Activated naive CD8-positive, alpha-beta T cell treated with anti-CD3 and anti-CD28 coated beads for 36 hours (primary cell): ENCODE measurements at places on chromosomes 4 and X.

- H3K27ac ChIP-seq = no peak overlapping the region
- H3K27me3 ChIP-seq = no peaks in the 10 kb centered on the region
- no peak for DNase-seq
- peaks cover 16% of the 10 kb centered on the region for H3K4me1 ChIP-seq
- no peak overlapping the region for H3K4me3 ChIP-seq
Measured at GRCh38 chr4:83556816-83557215, 20.9 kb downstream of the GPAT3 start.

DNA sequence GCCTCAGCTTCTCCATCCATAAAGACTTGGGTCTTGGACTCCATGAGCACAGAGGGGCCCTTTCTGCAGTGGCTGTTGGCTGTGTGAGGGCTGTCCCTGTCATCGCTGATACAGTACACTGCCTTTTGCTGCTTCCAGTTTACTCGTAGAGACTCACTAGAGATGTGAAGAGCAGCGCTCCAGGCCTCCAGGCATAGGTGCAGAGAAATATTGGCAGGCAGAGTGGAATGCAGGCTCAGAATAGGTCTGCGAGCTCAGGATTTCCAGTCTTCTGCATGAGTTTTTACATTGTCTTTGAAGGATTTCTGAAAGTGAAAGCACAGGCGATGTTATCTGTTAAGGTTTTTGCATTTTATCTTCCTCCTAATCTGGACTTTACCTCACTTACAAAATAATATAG is 97.4 kb downstream of the AASDH start:
- no peaks in the 10 kb centered on the region for H3K27me3 ChIP-seq
- H3K36me3 ChIP-seq = no peaks in the 10 kb centered on the region
- no peak overlapping the region for H3K27ac ChIP-seq
- peaks cover 7% of the 10 kb centered on the region for H3K4me1 ChIP-seq
- DNase-seq = no peak
- H3K4me3 ChIP-seq = no peak overlapping the region

- no peaks in the 10 kb centered on the region for H3K27me3 ChIP-seq
- H3K4me1 ChIP-seq = no peaks in the 10 kb centered on the region
- no peak overlapping the region for H3K4me3 ChIP-seq
- H3K27ac ChIP-seq = no peak overlapping the region
- no peaks in the 10 kb centered on the region for H3K36me3 ChIP-seq
Measured at GRCh38 chrX:46959101-46959500, 46.9 kb downstream of the JADE3 start.

DNA sequence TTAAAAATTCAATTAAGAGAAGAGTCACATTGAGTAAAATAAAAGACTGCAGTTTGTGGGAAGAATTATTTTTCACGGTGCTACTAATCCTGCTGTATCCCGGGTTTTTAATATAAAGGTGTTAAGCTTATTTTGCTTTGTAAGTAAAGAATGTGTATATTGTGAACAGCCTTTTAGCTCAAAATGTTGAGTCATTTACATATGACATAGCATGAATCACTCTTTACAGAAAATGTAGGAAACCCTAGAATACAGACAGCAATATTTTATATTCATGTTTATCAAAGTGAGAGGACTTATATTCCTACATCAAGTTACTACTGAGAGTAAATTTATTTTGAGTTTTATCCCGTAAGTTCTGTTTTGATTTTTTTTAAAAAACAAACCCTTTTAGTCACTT is 39.7 kb downstream of the IRS4 start:
- no peak for DNase-seq
- H3K4me1 ChIP-seq = no peaks in the 10 kb centered on the region
- no peak overlapping the region for H3K27ac ChIP-seq
- no peak overlapping the region for H3K4me3 ChIP-seq
- H3K36me3 ChIP-seq = no peaks in the 10 kb centered on the region

DNA sequence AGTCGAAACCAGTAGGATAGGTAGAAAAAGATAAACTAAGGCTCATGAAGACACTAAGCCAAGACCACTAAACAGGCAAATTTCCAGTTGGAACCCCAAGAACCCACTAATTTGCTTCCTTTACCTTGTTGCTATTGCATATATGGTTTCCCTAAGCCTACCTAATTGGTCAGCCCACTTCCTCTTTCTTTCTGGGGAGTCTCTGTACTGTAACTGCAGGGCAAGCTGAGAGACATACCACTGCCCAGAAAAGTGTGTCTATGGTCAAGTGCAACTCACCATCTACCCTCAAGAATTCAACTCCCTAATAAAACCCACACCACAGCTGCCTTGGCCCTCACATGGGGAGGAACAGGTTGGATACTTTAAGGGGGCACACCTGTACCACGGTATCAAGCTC is 28.6 kb downstream of the IDS start:
- no peak overlapping the region for H3K27ac ChIP-seq
- no peaks in the 10 kb centered on the region for H3K27me3 ChIP-seq
- H3K4me3 ChIP-seq = no peak overlapping the region
- no peak for DNase-seq

DNA sequence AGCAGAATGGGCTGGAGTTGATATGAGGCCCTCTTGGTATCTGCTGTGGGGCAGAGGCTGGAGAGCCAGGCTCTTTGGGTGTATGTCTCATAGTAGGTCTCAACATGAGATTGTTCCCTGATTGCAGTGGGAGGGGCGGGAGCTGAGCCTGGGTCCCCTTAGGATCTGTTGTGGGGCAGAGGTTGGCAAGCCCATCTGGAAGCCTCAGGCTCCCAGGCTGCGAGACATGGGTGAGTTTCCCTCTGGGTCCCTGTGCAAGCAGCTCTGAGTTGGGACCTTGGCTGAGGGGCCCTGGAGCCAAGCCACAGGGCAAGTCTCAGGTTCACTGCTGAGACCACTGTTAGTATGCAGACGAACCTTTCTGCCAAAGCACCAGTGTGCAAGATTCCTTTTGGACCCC is 201.9 kb downstream of the ARHGAP10 start:
- H3K4me1 ChIP-seq = no peaks in the 10 kb centered on the region
- H3K36me3 ChIP-seq = peaks cover 6% of the 10 kb centered on the region
- H3K4me3 ChIP-seq = no peak overlapping the region
- DNase-seq = no peak

DNA sequence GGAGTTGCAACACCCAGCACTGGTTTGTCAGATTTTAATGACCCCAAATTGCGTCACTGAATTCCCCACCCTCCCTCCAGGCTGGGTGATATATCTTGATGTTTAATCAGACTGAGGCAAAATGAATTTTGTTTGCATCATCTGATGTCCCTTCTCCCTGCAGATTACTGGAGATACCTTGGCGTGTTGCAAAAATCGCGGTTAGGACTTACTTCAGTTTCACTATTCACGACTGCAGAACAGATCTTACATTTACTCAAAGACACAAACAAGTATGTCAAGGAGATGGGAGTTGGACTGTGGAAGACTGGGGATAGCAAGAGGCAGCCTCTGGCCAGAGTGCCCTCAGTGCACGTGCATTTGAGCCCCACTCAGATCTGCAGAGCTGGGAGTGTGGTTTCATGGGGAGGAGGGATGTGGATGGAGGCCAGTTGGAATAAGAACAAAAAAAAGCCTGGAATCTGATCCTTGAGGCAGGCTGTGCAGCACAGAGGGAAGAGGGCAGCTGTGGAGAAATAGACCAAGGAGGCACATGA is 92.2 kb upstream of the MTM1 start:
- DNase-seq = no peak
- H3K4me1 ChIP-seq = peaks cover 23% of the 10 kb centered on the region
- no peak overlapping the region for H3K4me3 ChIP-seq
- H3K27ac ChIP-seq = no peak overlapping the region
- H3K36me3 ChIP-seq = no peaks in the 10 kb centered on the region

DNA sequence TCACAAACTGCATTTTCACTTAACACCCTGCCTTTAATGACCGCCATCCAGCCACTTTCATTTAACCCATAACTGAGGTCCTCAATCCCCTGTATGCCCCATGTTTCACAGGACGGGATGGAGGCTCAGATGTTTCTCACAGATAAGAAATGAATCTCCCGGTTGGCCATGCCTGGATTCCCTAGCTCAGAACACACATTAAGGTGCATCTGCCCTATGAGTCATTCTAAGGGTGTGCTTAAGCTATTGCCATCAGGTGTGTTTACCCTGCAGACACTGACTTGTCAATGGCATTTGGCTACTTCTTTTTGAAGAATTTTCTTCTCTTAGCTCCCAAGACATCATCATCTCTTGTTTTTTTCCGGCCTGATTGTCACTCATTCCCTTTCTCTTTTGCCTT is 222.6 kb upstream of the SMIM31 start:
- H3K27me3 ChIP-seq = no peaks in the 10 kb centered on the region
- no peak overlapping the region for H3K4me3 ChIP-seq
- no peak overlapping the region for H3K27ac ChIP-seq

DNA sequence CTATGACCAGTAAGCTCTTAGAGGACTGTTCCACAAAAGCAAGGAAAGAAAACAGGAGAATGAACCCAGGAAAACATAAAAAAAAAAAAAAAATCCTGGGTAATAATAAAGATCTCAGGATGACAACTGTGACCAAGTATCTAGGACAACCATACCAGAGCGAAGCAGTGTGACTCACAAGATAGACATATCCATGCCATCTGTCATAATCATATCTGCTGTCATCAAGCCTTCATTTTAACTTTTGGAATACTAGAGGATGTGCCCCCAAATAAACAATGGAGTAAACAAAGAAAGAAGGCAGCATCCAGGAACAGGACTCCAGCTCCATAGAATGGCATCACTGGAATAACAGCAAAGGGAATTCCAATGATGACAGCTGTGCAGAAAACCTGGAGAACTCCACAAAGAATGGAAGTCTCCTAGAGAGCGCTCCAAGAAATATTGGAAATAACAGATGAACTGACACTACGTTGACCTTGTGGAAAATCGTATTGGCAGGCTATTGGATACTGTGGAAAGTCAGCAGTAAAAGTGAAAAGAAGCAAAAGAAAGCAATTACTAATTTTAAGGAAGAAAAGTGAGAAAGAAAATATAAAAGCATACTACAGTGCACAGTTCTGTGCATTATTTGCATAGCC is 35.3 kb downstream of the HPGDS start:
- no peak overlapping the region for H3K4me3 ChIP-seq
- H3K36me3 ChIP-seq = peaks cover 1% of the 10 kb centered on the region
- DNase-seq = no peak
- no peaks in the 10 kb centered on the region for H3K4me1 ChIP-seq
- H3K27ac ChIP-seq = no peak overlapping the region

GRCh38 chr4:78707268-78707667 is 68.9 kb upstream of the BMP2K start:
- peaks cover 9% of the 10 kb centered on the region for H3K36me3 ChIP-seq
- H3K27ac ChIP-seq = peak overlapping the region; percentile 12
- no peak for DNase-seq
- no peak overlapping the region for H3K4me3 ChIP-seq

DNA sequence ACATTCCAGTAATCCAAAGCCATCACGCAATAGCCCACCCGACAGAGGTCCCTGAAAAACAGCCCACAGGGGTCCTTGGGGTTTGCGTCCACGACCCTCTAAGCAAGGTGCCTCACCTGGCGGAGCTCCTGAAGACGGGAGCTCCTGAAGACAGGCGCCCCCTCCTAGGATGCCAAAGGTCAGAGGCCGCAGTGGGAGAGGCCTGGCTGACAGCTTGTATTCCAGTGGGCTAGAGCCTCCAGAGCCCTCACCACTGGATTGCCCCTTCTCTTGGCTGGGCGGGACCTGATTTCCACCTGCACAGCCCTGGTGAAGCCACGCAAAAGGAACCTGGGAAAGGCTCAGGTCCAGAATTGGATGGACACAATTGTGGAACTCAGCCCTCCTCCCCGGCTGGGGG is 29.7 kb upstream of the WFS1 start:
- H3K4me3 ChIP-seq = no peak overlapping the region
- H3K36me3 ChIP-seq = no peaks in the 10 kb centered on the region
- no peaks in the 10 kb centered on the region for H3K4me1 ChIP-seq
- H3K27ac ChIP-seq = no peak overlapping the region
- DNase-seq = no peak

DNA sequence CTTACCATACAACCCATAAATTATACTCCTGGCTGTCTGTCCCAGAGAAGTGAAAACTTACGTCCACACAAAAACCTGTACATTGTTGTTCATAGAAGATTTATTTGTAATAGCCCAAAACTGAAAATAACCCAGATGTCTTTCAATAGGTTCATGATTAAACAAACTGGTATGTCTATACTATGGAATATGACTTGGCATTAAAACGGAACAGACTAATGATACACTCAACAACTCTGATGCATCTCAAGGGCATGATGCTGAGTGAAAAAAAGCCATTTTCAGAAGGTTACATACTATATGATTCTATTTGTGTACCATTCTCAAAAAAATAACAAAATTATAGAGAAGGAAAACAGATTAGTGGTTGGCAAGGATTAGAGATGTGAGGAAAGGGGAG is 11.6 kb upstream of the MND1 start:
- peaks cover 9% of the 10 kb centered on the region for H3K4me1 ChIP-seq
- DNase-seq = no peak
- H3K27ac ChIP-seq = no peak overlapping the region
- H3K36me3 ChIP-seq = no peaks in the 10 kb centered on the region

- H3K27me3 ChIP-seq = no peaks in the 10 kb centered on the region
- H3K27ac ChIP-seq = peak within 1 kb of the TSS; percentile 84
- H3K4me1 ChIP-seq = peaks cover 10% of the 10 kb centered on the region
- H3K36me3 ChIP-seq = peaks cover 19% of the 10 kb centered on the region
Measured at GRCh38 chr4:88697588-88698329, at the start of gene NAP1L5. Gene NAP1L5 (minus strand): TSS chr4:88697829. CDS start chr4:88697754, 75 bp downstream.

DNA sequence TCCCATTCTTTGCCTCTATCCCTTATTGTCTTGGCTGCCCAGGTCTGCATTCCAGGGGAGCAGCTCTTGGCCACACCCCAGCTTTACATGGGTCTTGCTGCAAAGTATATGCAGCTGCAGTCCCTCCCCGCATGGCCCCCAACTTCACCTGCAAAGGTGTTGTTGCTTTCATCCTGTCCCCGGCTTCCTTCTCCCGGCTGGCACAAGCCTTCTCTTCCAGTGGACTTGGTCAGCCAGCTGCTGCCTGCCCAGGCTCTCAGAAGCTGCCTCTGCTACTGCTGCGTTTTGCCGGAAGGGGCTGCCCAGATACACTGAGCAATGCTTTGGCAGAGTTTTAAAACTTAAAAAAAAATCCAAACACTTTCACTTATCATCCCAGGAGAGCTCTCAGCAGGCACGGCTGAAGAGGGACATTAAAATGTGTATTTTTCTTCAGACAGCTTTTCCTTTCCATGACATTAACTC is 121.2 kb upstream of the PDLIM3 start:
- no peak for DNase-seq
- H3K27me3 ChIP-seq = no peaks in the 10 kb centered on the region
- no peak overlapping the region for H3K27ac ChIP-seq
- H3K4me1 ChIP-seq = no peaks in the 10 kb centered on the region
- no peaks in the 10 kb centered on the region for H3K36me3 ChIP-seq

DNA sequence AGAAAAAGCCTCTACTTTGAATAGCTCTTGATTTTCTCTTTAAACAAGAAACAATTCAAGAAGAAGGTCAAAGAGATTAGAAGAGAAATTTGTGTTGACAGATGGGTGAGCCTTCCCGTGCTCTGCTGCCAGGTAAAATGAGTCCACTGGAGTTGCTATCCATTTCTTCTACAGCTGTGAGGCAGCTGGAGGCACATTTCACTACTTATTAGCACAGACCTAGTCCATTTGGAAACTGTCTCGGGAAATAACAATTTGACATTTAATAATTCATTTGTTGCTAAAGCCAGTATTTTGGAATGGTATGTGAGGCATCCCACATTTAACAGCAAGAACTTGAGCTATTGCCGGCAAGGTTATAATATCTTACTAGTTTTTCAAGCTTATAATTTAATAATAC is 396.8 kb upstream of the GRIA3 start:
- H3K27ac ChIP-seq = no peak overlapping the region
- H3K4me3 ChIP-seq = no peak overlapping the region
- H3K36me3 ChIP-seq = no peaks in the 10 kb centered on the region
- H3K4me1 ChIP-seq = no peaks in the 10 kb centered on the region
- H3K27me3 ChIP-seq = no peaks in the 10 kb centered on the region
